ENCODE measurements at places on chromosomes 16 and 17.

DNA sequence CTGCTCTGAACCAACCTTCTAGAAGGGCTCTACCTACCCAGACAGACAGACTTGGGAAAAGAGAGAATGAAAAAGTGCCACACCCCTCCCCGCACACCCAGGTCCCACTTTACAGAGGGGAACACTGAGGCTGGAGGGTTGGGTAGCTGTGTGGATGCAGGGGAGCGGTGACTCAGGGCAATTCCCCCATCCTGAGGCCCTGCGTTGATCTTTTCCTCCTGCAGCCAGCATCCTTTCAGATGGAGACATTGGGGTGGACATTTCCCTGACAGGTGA is 10.0 kb downstream of the CETP start:
- no peak for DNase-seq

DNA sequence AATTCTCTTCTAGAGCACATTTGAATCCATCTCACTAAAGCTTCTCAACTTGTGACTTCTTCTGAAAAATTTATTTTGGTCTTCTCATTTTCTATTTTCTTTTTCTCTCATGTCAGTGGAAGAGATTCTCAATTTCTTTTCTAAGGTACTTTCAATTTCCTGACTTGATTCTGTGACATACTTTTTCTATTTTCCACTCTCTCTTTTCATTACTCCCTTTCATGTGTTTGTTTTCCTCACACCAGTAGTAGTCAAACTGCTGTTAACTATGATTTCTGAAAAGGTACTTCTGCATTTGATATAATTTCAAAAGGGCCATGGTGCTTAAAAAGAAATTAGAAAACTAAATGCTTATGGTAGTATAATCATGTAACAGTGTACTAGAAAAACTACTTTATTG is 41.9 kb downstream of the NFAT5 start:
- DNase-seq: no peak

DNA sequence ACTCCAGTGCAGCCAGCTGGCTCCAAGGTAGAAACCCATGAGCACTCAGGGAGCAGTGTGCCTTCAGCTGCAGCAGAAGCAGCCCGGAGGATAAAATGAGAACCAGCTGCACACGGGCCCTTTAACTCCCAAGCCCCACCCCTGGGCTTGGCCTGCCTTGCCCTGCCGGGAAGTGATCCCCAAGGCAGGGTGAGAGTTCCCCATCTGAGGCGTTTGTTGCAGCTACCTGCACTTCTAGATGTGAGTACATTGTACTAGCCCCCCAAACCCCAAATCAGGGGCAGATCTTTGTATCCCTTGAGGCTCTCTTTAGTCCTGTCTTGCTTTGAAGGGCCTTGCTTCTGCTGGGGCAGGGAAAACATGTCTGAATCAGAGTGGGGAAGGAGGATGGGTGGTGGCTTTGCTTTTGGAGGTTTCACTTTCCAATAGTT is at the start of gene MVP:
TSS of gene MVP (plus strand) at position 192 of the 431 bp plus-strand sequence. CDS start 10,088 bp downstream, outside the sequence.
- no peak for DNase-seq

DNA sequence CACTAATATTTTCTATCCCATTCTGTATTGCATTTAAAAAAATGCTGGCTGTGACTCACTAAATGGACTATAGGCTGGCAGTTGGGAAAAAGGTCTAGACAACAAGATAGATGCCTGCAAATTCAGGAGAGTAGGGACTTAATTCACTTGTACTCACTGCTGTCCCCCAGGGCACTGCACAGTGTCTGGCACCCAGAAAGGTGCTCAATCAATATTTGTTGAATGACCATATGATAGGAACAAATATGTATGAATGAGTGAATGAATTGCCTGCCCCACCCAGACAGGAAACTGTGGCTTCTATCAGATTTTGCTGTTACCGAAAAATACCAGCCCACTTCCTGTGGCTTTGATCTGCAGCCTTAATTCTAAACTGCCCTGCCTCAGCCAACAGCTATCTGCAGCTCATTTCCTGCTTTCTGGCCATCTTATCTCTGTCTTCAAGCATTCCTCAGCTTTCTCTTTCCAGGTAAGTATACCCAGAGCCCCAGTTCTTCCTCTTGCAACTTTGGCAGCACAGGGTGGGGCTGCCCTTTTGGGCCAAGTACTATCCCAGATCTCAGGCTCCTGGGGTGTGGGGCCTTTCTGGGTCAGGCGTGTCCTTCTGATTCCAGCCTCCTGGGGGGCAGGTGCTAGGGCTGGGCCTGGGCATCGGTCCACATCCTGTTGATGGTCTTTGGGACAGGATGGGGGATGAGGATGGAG is 15.3 kb upstream of the TNS4 start:
- DNase-seq: no peak

DNA sequence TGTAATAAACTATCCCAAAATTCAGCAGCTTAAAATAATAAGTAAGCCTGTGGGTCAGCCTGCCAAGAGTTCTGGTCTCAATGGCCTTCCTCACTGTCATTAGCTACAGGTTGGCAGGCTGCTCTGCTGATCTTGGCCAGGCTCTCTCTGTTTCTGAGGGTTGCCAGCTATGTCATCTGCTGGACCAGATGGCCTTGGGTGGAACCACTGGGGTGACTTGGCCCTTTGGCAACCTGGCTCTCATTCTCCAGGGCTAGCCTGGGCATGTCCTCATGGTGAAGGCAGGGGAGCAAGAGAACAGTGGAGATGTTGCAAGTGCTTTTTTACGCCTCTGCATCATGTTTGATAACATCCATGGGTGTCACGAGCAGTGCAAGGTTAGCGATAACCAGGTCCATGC is 13.9 kb downstream of the ITGAM start:
- peak; percentile 24 for DNase-seq

DNA sequence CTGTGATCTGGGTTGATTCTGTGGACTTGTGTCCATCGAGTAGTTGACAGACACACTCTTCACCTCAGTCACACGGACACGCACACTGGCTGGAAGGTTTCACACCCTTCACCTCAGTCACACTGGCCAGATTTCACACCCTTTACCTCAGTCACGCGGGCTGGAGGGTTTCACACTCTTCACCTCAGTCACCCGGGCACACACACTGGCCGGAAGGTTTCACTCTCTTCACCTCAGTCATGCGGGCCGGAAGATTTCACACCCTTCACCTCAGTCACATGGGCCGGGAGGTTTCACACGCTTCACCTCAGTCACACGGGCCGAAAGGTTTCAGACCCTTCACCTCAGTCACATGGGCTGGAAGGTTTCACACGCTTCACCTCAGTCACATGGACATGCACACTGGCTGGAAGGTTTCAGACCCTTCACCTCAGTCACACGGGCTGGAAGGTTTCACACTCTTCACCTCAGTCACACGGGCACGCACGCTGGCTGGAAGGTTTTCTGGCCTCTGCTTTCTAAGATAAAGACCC is 96.2 kb downstream of the PGS1 start:
- no peak for DNase-seq
